ENCODE measurements at places on chromosomes 2 and 18.

GRCh38 chr2:37573451-37574388 lies 97.7 kb downstream of the CDC42EP3 start:
- no peak for DNase-seq

GRCh38 chr2:69755862-69756467 lies 14.0 kb downstream of the ANXA4 start:
- DNase-seq = no peak

DNA sequence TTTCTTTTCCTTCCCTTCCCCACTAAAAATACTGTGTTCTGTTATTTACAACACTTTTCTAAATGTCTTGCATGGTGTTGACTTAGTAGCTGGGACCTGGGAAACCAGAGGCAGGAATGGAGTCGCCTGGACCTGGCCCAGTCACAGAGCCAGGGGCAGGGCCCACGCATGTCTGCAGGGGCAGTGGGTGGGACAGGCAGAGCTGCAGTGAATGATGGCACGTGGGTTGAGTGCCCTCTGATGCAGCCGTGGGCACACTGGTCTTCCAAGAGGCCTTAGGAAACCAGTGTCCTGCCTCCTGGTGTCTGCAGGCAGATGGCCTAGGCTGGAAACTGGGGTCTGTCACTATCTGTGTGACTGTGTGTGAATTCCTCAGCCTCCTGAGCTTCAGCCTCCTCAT lies 46.8 kb downstream of the ARHGEF4 start:
- DNase-seq = no peak

DNA sequence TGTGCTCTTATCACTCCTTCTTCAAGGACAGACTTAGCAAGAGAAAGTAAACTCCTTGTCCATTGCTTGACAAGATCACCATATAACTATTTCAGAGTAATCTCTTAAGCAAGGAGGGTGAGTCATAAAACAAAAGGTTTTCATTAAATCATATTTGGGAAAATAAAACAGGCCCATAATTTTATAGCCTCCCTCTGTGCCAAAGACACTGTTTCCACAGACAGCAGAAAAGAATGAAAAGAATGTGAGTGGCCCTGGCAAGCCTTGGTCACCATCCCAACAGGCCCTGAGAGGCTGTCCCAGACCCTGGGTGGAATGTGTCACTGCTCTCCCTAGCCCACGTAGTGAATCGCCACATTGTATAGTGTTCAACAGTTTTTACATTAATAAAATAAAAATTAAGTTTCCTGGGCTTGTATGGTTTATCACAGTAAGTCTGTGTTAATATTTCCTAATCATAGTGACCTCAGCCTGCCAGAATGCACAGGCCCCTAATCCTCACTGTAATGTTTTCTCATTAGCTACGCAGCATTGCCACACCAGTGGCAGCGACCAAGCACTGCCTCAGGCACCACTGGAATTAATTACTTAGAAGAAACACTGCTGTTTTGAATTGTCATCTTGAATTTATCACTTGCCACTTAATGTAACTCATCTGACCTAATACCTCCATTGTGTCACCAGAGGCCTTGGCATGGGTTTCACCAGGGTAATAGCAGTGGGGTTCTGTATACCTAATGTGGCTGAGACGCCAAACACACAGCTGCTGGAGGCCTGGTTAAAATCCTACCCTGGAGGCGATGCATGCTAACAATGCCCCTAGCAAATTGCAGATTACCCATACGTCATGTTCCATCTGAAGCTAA lies 401.9 kb downstream of the LNPK start:
- DNase-seq = no peak

GRCh38 chr2:59413751-59414570 lies 1139.5 kb downstream of the BCL11A start:
- DNase-seq = no peak

GRCh38 chr2:234480337-234480736 lies 16.5 kb downstream of the ARL4C start:
- no peak for DNase-seq

DNA sequence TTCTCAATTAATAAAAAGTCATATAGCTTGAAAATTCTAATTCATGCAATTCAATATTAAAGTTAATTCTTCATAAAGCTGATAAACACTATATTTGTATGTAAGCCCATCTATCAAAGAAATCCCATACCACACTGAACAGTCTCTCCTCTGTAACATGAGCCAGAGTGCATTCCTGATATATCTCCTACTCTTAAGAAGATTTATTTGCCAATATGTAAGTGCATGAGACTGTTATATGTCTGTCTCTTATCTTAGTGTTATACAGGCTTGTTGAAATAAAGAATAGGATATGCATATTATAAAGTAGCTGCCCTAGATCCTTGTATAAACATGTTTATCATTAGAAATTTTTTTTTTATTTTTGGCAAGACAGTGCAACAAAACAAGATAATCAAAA lies 40.4 kb upstream of the TTC32 start:
- DNase-seq = no peak

DNA sequence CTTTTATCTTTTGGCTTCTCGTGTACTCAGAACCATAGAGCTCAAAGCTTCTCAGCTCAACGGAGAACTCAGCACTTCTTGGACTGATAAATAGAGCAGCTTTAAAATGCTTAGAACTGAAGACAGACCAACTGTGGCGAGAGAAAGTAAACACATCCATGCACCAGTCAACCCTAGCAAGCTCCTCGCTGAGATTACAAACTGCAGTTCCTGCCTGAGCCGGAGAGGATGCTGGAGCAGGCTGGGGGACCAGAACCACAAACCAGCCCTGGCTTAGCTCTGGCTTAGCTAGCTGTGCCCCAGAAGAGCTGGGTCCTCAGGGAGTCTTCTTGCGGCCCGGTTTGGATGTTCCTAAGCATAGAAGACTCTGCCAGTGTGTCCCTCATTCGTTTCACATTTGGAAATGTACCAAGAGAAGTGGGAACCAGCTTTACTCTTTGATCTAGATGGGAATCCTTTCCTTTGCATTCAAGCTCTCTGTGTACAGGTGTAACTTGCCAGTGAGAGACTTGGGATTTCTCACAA lies 5.6 kb downstream of the PAX8 start:
- no peak for DNase-seq

GRCh38 chr2:21036708-21037670 lies 6.9 kb downstream of the APOB start:
- DNase-seq = no peak

DNA sequence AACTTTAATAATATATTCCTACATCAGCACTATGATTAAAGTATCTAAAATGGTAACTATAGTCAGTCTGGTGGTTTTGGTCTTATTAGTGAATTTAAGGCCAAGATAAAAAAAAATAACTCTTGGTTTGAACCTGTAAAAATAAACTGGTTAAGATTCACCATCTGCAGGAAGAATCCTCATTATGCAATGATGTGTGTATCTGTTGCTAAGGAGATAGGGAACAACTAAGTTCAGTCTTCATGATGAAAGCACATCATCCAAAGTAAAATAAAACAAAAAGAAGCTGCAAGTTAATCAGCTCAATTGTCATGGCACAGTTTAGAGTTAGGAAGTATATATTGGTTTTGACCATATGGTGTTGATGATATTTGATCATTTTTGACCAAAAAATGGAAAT lies 466.0 kb downstream of the NYAP2 start:
- no peak for DNase-seq

DNA sequence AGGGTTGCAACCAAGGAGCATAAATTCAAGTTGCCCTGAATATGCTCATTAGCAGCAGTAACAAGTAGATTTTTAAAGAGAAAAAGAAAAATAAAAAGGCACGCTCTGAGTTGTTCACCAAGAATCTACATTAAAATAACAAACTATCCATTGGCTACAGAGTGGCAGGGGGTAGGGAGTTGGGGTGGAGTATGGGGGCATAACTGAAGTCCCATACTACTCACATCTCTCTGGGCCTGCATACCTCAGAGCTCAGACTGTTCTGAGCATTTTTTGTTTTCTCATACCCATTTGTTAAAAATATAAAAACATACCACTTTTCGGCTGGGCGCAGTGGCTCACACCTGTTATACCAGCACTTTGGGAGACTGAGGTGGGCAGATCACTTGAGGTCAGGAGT lies 31.4 kb downstream of the ORC4 start:
- no peak for DNase-seq

GRCh38 chr2:181395851-181396250 lies 61.3 kb upstream of the ITGA4 start:
- DNase-seq = no peak

DNA sequence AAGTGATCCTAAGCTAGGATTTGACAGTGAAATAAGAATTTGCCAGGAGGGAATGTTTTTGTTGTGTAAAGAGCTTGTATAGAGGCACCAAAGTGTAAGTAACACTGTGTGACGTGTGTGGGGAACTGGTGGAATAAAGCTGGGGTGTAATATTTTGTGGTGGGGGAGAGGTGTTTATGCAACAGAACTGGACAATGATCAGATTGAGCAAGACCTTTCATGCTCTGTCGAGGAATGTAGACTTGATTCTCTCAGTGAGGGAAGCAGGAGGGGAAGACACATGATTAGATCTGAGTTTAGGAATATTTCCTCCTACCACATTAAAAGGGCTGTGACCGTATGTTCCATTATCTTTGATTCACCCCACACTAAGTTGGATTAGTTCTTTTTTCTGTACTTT lies 43.6 kb downstream of the EFEMP1 start:
- no peak for DNase-seq

DNA sequence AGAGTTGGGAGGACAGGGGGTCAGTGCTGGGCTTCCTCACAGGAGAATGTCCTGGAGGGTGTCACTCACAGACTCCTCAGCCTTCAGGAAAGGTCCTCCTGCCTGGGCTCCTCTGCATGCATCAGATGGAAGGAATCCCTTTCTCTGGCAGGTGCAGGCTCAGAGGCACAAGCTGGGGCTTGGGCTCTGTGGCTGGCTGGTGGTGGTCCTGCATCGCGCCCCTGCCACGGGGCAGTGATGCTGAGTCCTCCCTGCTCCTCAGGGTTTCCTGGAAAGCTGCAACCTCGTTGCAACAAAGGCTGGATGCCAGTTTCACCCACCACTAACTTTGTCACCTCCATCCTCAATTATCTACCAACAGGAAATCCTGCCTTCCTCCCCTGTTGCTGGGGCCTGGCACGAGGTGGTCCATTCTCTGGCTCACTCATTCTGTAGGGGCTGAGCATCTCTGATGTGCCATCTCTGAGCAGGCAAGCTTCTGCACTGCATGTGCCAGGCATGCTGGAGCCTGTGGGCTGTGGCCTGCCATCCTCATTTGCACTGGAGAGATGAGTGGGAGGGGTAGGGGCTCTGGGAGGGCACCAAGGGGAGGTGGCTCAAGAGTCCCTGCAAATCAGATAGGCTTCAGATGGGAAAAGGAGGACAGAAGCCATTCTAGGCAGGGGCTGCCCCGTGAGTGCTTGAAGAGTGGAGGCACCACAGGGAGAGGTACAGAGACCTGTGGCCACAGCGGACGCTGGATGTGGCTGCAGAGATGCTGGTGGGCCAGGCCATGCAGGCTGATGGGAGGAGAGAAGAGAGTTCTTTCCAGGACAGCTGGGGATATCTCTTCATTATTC lies 272.6 kb upstream of the HS6ST1 start:
- no peak for DNase-seq
